ENCODE measurements at places on chromosomes 6 and 20.

DNA sequence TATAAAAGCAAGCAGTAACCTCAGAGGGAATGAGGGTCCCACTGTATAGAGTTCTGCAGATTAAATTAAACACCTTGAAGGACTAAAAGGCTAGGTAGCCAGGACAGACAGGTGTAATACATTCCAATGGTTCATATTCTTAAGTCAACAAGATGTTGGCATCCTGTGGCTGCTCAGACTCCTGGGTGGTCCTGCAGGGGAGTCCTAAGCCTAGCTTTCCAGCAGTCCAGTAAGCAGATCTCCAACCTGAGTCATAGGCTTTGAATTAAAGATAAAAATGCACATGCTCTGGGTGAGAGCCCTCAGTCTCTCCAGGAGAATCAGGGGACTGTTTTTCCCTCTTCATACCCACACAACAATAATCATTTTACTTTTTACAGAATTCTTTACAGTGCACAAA is 307.3 kb upstream of the SUPT3H start:
- no peak for DNase-seq

GRCh38 chr20:41072190-41072863 is 43.7 kb downstream of the TOP1 start:
- DNase-seq: peak; percentile 79

- no peak for DNase-seq
These were observed 43.9 kb downstream of the RAMACL start for GRCh38 chr6:166542580-166542912.

- DNase-seq: peak; percentile 89
These were observed 59.5 kb downstream of the TRIM38 start for GRCh38 chr6:26022132-26022472.

DNA sequence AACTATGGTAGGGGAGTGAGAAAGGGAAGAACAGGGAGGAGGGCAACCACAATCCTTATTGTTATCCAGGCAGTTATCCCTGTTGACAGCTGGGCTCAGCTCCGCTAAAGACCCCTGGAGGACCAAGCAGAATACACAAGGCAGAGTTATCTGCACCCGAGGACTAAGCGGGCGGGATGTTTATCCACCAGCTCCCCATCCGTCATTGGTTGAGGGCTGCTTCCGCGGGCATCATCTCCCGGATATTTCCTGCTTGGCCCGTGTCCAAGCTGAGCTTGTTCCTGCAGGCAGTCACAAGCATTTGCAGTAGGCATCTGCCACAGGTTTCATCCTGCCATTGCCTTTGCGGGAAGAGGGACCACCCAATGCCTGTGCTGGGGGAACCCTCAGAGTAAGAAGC is 102.1 kb downstream of the DLGAP4 start:
- no peak for DNase-seq

DNA sequence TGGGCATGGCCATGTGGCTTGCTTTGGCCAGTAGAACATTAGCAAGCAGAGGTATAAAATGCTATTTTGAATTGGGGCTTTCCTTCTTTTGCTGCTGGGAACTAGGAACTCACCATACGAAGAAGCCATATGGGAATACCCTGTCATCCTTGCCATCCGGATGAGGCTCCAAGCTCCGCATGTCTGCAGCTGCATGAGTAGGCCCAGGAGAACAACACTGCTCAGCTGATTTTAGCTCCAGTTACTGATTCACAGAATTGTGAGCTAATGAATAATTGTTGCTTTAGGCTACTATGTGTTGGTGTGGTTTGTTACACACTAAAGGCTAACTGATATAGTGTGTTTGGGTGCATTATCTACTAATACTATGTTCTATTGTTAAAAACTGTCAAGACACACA is 2.7 kb upstream of the PLCB4 start:
- DNase-seq: peak; percentile 29

GRCh38 chr20:16918366-16918765 is 170.2 kb downstream of the OTOR start:
- DNase-seq: no peak

DNA sequence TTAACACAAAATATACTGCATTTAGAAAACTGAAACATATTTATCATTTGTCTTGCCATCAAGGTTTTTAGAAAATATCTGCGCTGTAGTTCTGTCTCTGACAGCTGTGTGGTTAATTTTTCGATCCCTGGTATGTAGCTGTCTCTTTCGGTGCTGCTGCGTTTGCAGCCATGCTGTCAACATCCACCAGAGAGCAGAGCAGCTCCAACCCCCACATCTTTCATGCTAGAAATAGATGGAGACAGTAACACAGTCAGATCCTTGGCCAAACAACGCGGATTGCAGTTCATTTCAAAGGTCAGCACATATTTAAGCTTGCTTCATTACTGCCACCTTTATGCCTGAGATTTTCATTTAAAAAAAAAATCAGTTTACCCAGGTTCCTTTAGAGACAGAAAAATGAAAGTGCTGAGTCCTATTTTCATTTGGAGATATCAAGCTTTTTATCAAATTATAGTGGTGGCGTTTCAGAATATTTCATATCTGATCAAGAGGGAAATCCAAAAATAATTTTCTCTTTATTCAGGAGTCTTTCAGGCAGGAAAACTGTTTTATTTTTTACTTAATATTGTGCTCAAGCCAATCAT is 157.7 kb upstream of the MMS22L start:
- DNase-seq: peak; percentile 16

- DNase-seq: peak; percentile 27
These were observed 87.8 kb downstream of the GMDS start for GRCh38 chr6:2157441-2158127.

DNA sequence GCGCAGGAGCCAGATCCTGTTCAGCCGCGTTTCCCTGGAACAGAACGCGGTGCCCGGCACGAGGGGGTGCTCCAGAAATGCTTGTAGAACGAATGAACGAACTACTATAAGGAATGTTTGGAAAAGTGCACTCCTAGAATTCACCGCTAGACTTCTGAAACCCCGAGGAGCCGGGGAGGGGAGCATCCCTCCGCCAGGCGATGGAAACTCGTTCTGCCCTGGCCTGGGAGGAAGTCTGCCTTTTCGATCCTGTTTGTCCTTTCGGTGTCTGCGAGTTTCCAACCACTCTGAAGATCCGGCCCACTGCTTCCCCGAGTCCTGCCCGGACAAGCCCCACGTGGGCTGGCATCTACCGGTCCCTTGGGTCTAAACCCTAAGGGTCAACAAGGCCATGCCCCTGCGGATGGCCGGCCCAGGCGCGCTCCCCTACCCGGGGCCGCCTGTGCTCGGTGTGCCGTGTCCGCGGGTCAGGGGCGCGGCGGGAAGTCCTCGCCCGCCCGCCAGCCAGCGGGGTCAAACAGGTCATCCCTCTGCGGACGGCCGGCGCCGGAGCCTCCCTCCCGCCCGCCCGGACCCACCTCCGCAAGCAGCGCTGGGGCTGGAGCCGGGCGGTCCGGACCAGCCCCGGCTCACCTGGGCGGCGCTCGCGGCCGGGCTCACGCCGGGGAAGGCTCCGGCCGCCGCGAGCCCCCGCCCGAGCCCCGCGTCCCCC is 526 bp downstream of the SULF2 start:
- peak; percentile 65 for DNase-seq

- no peak for DNase-seq
These were observed 21.6 kb upstream of the MYB start for GRCh38 chr6:135159531-135159930.

DNA sequence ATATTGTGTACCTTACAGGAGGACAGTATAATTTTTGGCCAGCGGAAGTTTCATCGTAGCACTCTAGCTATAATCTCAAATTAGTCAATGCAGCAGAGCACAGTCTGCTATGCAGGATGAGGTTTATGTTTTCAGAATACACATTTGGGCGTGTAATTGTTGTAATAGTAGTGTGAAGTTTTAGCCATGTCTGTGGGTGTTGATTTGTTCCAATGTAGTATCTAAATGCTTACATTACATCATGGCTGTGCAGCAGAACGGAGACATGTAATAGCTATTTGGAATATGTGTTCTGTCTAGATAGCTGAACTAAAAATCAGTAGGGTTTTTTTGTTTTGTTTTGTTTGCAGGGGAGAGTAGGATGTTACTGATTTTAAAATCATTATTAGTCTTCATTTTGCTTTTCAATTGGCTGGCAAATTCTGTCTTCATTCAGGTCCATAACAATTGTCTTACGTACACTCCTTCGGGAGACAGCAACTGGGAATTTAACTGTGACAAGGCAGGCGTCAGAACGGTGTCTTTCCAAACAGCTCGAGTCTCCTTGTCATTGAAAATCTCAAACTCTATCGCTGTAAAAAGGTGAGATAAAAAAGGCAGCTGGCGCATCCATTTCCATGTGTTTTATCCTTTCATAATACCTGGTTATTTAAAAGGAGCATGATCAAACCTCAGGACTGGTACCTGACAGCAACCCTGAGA is 65.1 kb upstream of the CDH4 start:
- DNase-seq: peak; percentile 17

- no peak for DNase-seq
These were observed 1.9 kb downstream of the TAB2 start for GRCh38 chr6:149319422-149319821.

- no peak for DNase-seq
These were observed 39.4 kb upstream of the RGS17 start for GRCh38 chr6:153170511-153170910.

DNA sequence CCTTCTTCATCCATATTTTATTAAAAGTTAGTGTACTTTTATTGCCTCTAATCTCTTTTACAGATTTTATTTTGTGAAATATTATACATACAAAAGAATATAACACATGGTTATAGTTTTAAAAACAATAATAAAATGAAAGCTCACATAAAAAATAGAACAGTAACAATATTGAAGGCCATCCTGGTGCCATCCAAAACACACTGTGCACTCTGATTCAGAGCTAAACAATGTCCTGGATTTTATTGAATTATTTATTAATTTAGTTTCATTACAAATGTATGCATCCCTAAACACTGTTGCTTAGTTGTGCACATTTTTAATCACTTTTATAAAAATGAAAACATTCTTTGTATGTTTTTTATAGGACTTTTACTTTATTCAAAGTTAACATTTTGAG is 32.9 kb downstream of the RNF217 start:
- no peak for DNase-seq

DNA sequence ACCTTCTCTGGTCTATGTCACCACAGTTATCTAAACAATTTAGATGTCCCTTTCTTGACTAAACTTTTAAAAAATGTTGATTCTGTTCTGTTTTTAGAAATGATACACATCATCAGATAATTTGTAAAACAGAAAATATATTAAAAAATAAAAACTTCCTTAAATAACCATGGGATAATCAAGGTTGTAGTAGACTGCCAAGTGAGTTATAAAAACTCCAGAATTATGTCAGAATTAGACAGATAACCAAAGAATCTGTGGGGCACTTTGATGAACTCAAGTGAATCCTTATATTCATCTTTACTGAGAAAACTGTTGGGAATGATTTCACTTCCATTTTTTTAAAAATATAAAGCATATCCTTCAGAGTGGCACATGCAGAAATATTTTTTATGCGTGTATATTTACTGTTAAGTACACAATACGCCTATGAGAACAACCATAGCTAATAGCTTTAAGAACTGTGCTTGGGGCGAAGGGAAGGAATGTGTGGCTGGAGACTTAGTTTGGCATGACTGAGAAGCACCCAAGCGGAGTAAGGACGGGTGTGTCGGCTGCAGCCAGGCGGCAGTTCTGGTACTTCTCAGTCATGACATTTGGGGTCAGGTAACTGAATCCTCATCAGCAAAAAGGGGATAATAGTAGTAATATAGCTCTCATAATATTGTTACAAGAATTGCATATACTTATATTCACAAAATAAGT is 604.7 kb upstream of the CITED2 start:
- no peak for DNase-seq

DNA sequence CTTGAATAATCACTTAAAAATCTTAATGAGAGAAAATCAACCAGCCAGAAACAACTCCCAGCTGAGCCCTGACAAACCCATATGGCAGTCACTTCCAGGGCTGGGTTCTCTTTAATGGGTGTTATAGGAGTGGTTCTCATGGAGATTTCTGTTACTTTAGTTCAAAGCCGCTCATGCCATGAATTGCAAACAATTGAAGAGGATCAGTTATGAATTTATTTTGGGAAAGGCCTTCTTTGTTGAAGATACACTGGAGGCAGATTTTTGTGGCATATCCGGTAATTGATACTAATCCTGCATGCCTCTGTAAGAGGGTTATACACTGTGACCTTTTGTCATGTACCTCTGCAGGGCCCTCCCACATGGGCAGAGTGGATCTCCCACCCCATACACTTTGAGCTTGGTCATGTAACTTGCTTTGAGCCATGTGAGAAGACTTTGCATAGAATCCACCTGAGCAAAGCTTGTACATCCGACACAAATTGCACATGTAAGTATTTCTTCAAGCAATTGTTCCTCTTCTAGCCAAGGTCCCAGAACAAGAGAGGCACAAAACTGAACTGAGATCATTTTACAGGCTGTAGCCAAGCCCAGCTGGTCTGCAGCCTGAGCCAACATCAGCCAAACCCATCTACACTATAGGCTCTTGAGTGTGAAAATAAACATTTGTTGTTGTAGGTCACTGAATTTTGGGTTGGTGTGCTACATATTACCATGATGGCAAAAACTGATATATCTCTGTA is 492.3 kb downstream of the PREX1 start:
- peak; percentile 48 for DNase-seq

- peak; percentile 16 for DNase-seq
These were observed 280.5 kb downstream of the SYNE1 start for GRCh38 chr6:152356662-152357061.

GRCh38 chr6:46190889-46191288 is 20.1 kb upstream of the ENPP5 start:
- no peak for DNase-seq

DNA sequence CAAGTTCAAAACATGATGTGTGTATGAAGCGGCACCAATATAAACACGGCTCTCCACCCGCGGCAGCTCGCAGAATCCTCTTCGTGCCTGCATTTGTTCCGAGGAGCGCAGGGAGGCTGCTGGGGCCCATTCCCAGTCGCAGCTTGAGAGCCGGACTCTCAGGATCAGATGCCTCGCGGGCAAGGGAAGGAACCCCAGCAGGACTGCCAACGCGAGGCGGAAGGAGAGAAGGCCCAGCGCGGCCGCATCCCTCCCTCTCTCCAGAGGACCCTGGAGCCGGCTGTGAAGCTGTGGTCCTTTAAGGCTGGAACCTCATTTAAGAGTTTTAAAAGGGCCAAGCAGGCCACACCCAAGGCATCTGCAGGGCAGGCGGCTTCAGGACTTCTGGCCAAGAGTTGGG is 44.2 kb upstream of the ZBP1 start:
- DNase-seq: no peak

DNA sequence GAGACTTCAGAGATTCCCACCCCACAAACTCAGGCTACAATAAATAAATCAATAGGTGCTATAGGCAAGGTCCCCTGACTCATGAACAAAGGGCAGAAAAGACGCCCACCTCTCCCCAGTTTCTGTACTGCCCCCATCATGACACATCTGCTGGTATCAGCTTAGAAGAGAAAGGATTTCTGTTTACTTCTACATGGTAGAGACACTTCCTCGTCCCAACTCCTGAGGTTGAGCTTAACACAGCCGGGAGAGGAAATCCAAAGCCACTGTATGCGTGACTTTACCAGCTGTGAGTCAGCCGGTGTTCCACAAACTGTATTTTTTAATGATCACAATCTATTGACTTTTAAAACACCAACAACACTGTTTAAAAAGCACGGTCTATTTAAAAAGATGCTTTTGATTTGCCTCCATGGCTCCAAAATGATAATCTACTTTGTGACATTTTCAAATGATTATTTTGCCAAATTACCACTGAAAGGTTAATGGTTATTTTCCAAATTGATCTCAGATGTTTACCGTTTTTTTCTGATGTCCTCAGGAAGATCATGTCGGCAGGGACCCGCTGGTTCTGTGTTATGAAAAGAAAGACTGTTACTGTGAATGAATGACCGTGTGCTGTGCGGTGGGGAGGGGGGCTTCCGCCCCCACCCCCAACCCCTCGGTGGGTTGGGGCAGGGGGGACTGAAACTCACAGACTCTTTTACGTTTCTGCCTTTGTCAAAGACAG is 72.5 kb downstream of the ATP9A start:
- peak; percentile 51 for DNase-seq

Data from muscle of back (tissue), 13 donors.